ENCODE measurements at places on chromosomes 6 and 20.

DNA sequence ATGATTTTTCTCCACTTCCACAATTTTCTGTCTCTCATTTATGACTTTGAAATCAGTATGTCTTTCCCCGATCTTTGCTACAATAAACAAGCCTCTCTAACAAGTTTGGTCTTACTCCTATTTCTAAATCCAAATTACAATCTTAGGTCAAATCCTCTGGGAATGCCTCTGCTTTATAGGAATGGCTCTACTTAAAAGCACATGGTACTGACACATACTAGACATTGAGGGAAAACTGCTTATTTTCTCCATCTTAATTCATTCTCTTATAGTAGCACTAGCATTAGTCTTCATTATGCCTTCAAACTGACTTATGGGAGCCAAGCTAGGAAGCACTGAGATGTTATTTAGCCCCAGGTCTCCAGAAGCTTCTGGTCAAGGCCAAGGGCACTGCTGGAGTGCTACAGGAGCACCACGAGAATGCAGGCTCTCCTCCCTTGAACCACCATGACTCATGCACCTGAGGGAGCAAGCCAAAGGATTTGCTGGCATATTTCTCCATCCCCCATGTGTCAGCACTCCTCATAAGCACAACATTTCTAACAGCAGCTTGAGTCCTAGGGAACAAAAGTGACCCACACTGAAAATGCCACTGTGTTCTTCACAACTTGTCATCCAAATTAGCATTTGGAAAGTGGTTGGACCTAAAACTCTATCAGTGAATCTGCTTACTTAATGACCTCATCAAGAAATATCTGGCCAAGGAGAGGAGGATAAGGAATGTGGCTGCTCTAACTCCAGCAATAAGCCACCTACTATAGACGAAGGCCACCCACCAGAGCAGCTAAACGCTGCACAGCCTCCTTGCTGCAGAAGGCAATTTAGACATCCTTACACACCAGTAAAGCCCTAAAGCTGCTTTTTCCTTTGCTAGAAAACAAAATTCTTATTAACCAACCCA lies 156.8 kb upstream of the KCNQ5 start:
- DNase-seq, result no peak

GRCh38 chr6:32129297-32130088 lies 595 bp downstream of the FKBPL start:
- no peak for DNase-seq

DNA sequence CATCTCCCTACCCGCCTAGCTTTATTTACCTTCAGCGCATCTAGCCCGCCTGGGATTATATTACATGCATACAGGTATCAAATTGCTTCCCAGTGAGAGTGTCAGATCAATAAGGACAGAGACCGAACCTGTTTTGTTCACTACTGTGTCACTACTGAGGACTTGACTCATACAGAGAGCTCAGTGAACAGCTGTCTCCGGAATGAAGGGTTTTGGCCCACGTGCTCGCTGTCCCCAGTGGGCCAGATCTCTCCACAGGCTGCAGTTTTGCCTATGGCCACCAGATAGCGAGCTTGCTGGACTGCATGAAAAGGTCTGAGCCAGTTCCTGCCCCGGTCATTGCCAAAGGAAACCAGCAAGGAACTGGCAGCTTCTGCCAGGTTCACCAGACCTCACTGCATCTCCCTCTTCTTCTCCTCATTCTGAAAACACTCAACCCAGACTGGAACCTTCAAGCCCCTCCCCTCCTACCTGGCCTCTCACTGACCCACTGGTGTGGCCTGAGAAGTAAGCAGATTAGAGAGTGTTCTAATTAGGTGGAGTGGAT lies 150.8 kb downstream of the ZMYND8 start:
- no peak for DNase-seq

GRCh38 chr6:11015102-11015501 lies 29.0 kb downstream of the ELOVL2 start:
- no peak for DNase-seq

GRCh38 chr20:6562111-6562510 lies 205.4 kb upstream of the BMP2 start:
- no peak for DNase-seq

DNA sequence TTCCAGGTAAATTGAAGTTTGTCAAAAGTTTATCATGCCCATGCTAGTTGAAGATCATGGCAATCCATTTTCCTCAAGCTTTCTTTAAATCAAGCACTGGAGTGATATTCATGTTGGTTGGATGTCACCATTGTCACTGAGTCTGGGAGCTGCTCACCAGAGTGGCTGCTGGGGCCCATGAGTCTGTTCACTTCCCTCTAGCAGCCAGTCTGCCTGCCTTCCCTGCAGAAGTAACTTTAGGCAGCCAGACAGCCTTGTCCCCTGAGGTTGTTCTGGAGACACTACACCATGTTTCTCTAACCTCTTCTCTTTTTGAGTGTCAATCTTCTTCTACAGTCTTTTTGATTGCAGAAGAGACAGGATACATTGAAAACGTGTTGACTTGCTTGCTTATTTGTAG lies 5.5 kb downstream of the SIRT5 start:
- DNase-seq, result no peak

DNA sequence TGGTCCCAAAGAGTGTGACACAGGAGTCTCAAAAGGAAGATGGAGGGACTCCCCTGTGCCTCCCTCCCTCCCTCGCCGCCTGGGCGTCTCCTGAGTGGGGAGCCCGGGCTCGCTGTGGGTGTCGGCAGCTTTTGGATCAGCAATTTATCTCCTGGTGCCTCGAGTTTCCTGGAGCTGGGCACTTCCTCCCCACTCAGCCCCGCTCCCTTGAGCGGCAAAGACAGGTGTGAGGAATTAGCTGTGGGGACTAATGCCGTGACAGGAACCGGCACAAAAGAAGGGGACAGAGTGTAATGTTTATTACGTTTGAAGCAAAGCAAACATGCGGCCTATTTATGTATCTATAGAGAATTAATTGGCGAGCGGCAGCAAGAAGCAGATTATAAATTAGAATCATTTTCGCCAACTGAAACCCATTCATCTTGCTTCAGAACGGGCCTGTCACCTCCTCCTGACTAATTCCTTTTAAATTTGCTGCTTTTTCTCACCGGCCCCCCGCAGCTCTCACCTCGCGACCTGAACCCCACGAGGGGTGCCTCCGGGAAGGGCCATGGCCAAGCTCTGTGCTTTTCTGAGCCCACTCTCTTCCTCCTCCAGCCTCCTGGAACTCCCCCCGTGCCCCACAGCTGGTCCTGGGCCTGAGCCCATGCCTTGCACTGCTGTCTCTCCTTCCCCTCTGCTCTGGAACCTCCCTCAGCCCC lies 8.8 kb upstream of the CDH22 start:
- DNase-seq, result no peak

- DNase-seq, result no peak
Measured at GRCh38 chr20:3042625-3043024, 797 bp upstream of the GNRH2 start.

DNA sequence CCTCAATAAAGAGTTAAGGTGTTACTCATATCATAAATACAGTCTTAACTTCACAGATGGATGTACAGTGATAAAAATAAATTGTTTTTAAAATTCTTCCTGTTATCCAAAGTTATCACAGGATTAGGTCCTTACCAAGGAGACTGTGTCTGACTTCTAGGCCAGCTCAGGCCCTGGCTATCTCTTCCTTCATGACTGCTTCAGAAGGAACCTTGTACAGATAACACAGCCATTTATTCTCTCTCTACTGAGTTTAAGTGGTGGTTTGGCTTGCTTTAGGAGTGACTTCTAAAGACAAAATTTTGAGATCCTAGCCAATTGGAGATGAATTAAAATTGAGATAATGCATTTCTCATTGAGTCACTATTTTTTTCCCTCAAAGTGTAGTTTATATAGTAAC lies 40.8 kb upstream of the RNF182 start:
- no peak for DNase-seq

DNA sequence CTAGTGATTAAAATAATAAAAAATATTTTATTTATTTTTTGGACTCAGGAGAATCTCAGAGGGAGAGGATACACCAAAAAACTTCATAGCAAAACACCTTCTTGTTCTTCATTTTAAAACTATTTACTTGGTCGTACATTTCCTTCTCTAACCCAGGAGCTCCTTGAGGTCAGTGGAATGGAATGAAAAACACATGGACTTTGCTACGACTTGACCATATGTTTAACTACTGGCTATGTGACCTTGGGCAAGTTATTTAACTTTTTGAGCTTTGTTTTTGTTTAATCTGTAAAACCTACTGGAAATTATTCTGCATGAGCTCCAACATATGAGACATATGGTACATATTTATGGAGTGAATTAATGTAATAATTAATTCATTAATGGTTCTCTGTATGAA lies 1005.5 kb upstream of the CITED2 start:
- DNase-seq, result no peak

DNA sequence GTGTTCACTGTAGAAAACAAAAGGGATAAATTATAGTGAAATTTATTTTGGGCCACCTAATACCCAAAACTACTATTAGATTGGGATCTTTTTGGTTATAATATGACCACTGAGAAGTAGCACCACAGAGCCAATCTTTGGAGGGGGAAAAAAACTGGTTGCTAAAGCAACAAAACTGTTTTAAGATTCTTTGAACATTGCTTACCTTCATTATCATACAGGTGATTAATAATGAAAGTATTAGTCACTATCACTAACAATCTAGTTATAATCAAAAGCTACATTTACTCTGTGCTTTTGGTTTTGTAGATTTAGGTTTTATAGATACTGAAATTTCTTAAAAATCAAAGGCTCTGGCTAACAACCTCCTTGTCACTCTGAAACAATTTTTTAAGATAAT lies 31.7 kb downstream of the STX7 start:
- DNase-seq, result no peak

- peak; percentile 64 for DNase-seq
Measured at GRCh38 chr20:2752567-2753460, 47.6 kb downstream of the CPXM1 start.

DNA sequence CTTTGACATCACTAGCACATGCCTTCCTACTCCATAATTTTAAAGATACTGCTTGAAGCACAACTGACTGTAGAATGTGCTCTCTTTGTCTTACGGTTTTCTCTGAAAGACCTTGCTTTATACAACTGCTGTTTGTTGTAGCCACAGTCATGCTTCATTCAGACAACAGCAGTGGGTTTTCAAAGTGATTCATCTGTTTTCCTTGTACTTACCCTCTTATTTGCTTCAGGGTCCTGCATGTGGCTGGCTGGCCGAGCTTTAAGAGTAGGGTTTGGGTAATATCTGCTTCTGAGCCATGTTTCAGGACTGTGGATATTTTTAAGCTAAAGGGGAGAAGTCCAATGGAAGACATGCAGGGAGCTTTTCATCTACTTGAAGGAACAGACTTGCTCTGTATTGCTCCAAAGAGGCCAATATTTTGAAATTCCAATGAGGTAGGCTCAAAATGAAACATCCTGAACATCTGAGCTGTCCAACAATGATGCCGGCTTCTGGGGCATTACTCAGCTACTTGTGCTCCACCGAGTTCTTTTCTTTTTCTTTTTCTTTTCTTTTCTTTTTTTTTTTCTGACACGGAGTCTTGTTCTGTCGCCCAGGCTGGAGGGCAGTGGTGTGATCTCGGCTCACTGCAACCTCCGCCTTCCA lies 160.2 kb upstream of the SGK1 start:
- no peak for DNase-seq

Measured in GM19239 (cell line).